ENCODE measurements at places on chromosomes 4 and X.

DNA sequence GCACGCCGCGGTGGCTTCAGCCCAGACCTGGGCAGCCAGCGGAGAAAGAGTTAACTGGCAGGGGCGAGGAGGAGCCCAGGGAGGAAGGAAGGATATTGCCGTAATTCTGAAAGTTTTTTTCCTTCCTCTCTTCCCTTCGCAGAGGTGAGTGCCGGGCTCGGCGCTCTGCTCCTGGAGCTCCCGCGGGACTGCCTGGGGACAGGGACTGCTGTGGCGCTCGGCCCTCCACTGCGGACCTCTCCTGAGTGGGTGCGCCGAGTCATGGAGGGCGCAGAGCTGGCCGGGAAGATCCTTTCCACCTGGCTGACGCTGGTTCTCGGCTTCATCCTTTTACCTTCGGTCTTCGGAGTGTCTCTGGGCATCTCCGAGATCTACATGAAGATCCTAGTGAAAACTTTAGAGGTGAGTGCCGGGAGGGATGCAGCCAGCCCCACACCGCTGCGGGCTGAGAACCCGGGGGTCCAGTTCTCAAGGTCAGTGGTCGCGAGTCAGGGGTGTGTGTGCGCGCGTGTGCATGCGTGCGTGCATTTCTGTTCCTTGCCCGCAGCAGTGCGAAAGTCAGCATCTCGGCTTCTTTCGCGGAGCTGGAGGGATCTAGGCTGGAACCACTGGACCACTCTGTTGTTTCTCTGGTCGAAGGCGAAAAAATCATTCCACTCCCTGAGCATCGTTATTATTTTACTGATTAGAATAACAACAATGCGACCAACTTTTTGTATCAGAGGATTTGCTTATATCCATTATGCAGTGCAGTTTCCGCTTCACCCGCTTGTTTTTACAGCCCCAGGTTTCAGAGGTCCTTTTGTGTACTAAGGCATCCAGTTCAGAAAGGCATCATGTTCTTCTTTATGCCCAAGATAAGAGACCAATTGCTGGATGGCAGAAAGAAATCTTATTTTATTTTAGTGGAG lies 709 bp downstream of the GPAT3 start:
- DNase-seq, result peak; percentile 2

DNA sequence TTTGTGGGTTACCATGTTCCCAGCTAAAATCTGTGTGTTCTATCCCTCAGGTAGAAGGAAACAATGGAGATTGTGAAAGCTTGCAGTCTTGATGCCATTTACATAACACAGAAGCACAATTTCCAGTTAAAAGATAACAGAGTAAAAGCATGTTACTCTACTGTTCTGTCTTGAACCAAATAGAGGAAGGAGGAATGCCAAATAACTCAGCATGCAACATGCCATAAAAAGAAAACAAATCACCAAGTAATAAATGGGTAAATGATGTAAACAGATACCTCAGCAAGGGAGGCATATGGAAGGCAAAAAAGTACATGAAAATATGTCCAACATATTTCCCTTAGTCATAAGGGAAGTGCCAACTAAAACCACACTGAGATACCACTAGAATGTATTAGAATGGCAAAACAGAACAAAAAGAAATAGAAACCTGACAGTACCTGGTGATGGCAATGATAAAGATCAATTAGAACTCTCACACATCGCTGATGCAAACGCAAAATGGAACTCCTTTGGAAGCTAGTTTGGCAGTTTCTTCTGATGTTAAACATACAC lies 502.6 kb upstream of the HS3ST1 start:
- DNase-seq, result no peak

DNA sequence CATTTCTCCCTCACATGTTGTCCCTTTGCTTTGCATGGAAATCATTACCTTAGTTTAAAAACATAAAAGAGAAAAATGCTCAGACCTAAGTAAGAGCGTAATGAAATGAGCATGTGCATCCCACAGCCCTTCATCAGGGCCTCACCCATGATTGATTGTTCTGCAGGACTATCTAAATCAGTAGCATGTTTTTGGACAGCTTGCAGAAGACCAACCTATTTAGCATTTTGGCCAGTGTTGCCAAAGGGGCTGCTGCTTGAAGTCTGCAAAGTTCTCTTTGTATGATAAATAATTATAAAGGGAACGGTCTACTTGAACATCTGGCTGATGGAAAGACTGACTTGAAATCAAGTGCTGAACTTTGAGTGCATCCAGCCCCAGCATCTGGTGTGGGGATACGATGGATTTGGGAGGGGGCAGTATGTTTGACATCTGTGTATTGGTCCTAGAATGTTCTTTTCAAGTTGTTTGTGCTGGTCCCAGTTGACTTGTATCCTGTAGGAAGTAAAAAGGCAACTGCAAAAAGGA lies 76.1 kb upstream of the LIMCH1 start:
- DNase-seq, result no peak

DNA sequence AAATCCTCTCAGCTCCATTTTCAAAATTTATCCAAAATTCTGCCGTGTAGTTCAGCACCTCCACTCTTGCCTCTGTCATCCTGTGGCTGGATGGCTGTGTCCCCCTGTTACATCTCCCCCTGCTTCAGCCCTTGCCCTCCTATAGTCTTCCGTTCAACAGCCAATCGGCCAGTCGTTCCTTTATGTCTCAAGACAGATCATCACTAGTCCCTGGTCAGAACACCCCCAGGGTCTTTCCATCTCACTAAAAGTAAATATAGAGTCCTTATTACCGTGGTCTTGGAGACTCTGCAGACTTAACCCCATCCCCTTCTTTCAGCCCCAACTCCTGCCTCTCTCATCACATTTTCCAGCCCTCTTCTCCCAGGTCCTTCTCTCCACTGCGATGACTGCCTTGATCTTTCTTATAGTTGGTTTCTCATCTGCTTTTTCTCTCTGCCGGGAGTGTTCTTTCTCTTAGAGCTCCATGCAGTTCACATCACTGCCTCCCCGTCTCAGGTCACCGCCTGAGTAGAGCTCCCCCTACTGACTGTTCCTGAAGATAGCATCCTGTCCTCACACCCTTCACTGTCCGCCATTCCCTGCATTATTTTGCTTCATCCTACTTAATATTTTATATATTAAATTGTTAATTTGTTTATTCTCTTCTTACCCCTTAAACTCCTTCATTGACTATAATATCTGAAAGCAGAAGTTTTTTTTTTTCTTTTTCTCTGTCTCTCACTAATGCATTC lies 736.9 kb upstream of the MAGEB2 start:
- no peak for DNase-seq

- DNase-seq, result peak; percentile 20
Measured at GRCh38 chr4:1290165-1290977, 680 bp downstream of the MAEA start.

- DNase-seq, result no peak
Measured at GRCh38 chrX:17596061-17596460, 141.2 kb upstream of the SCML1 start.

GRCh38 chr4:60359746-60360367 lies 840.3 kb upstream of the ADGRL3 start:
- DNase-seq, result no peak

Data from activated naive CD4-positive, alpha-beta T cell treated with Interleukin-2 at 50 U/mL for 16 hours (primary cell).